Common myeloid progenitor, CD34-positive (primary cell): ENCODE measurements at places on chromosomes 2 and 18.

- no peak for DNase-seq
Measured at GRCh38 chr2:47686018-47686417, 96.9 kb upstream of the MSH6 start.

DNA sequence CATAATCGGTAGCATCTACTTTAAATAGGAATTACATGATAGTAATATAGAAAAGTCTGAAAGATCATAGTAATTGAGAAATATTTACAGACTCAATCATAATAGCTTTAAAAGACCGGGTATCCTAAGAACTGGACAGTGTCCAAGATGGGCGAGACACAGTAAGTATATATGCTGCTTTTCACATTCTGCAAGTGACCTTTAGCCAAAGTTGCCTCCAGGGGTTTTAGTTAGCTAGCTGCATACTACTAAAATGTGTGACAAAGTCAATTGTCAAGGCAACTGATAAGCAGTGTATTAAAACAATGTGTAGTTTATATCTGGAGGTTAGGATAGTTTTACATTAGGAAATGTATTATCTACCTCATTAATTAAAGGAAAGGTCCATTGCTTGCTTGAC, 24.6 kb downstream of the CD302 start:
- no peak for DNase-seq

DNA sequence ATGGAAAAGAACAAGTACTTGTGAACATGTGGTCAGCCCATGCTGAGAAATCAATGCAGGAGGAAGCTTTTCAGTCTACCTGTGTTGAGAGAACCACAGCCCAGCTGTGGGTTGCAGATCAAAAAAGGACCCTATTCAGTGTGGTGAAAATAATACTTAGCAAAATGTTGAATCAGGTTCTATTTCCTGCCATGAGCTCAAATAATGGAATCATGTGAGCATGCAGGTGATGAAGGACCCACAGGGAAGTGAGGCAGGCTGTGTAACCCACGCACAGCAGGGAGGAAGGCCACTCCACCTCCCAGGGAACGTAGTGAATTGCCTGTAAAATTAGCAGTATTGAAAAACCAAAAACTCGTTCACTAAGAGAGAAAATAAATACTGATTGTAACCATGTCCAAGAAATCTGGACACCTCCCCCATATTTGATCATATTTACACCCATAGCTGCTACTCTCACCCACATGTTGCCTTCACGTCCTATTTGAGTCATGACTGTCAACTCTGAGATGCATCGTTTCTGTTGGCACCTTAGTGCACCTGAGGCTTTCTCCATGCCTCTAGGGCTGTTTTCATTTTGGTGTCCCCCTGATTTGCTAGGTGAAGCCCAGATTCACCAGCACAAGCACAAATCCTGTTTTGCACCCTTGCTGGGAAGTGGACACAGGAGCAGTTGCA, 20.5 kb upstream of the BCL2L11 start:
- no peak for DNase-seq

DNA sequence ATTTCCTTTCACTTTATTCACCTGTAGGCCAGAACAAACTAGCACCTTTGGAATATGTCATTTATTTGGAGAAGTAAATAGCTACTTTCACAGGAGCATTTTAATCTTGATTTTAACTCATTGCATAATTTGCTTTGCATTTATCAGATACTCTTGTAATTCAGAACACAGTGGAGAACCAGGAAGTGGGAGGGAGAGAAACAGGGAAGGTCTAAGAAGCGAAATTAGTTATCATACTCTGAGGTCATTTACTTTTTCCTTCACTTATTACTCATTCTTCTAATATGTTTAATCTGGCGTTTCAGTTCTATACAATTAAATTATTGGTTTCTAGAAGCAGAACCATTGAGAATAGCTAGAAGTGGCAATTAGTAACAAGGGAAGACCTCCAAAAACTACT, 20.7 kb downstream of the RBM44 start:
- DNase-seq: no peak

DNA sequence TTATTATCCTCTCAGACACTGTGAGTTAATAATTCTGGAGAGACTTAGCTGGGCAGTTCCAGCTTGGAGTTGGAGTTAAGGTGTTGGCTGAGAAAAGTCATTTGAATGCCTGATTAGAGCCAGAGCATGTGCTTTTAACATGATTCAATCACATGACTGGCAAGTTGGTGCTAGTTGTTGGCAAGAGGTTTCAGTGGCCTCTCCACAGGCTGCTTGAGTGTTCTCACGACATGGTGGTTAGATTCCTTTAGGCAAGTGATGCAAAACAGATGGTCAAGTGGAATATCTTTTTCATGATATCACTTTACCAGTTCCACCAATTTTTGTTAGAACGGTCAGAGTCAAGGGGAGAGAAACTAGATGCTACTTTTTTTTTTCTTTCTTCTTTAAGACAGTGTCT, 262.7 kb upstream of the FN1 start:
- DNase-seq: no peak

DNA sequence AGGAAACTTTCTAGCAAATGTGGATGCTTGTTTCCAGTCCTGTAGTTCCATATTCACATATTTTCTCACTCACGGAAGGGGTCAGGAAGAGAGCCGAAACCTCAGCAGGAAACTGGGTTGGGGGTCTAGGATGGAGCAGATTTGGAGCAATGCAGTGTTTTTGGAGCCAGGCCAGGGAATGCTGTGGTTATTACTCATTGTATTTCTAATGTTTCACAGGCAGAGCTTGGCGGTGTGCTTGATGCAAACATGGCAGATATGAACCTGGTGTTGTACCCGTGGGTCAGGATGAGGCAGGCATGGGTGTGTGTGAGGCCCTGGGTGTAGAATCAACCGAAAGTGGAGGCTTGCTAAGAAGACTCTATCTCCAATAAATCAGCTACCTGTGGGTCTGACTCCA, 34.6 kb upstream of the ACKR3 start:
- peak; percentile 38 for DNase-seq

GRCh38 chr2:213004197-213004821, 147.1 kb downstream of the IKZF2 start:
- DNase-seq: no peak

GRCh38 chr2:224253464-224253863, 148.4 kb downstream of the FAM124B start:
- DNase-seq: no peak

DNA sequence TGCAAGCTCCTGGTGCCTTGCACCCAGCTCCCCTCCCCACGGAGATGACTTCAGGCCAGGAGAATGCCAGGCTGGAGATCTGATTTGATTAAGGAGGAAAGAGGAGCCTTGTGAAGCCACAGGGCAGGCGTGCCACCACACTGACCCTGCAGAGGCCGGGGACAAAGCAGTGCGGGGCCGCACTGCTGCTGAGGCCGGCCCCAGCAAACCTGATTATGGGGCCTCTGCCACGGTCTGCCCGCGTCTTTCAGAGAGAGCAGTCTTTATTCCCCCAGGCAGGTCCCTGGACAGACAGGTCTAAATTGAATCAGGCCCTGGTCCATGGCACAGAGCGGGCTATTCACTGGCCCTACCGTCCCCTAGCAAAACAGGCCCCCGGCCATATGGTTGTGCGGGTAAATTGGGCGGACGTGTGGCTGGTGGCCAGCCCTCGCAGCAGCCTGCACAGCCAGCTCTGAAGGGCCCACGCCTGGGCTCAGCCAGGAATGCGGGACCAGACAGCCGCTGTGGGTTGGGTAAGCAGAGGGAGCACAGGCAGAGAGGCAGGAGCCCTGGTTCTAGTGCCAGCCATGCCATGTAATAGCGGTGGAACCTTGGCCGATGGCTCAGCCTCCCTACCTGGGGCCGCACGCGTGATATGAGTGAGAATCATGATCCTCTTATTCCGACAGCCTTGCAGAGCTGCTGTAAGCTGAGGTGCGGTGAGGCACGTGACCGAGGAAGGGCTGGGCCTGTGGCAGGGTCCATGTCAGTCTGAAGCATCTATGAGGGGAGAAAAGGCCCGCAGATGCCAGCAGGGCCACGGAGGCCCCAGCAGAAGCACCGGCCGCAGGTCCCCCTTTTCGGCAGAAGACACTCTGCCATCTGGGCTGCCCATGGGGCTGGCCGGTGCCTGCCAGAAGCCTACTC, 97.3 kb upstream of the MYCN start:
- no peak for DNase-seq

- DNase-seq: no peak
Measured at GRCh38 chr2:181313845-181314244, 143.3 kb upstream of the ITGA4 start.

- no peak for DNase-seq
Measured at GRCh38 chr18:51668607-51669006, 471.1 kb upstream of the MEX3C start.

DNA sequence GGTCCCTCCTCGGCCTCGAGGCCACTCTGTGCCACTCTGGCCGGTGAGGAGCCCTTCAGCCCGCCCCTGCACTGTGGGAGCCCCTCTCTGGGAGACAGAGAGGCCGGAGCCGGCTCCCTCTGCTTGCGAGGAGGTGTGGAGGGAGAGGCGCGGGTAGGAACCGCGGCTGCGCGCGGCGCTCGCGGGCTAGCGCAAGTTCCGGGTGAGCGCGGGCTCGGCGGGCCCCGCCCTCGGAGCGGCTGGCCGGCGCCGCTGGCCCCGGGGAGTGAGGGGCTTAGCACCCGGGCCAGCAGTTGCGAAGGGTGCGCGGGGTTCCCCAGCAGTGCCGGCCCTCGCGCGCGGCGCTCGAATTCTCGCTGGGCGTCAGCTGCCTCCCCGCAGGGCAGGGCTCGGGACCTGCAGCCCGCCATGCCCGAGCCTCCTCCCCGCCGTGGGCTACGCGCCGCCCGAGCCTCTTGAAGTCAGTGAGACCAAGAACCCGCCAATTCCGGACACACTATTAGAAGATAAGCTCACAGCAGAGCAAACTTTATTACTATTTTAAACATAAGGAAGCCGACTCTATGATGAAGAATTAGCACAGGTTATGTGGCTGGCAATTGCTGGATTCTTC, 825.8 kb upstream of the FANCL start:
- DNase-seq: no peak

- DNase-seq: no peak
Measured at GRCh38 chr2:204260901-204261300, 284.4 kb upstream of the PARD3B start.
